Frontal cortex (tissue), 4 donors: ENCODE measurements at places on chromosomes 1 and 21.
A peak's percentile ranks its signal among the peaks of the same experiment; 100 is the strongest.

DNA sequence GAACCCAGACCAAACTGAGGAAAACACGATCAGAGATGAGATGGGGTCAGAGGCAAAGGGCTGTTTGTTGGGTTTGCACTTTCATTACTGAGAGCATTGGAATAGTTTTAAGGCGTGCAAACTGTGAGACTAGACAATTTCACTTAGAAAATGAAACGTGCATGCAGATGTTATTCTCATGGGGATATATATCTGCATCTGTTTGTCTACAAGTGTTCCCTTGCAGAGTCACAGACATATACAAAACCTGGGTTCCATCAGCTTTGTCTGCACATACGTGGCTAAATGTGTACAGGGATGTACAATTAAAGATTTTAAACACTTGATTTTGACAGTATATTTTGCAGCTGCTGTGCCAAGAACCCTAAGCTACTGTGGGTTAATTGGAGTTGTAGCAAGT, 355.4 kb downstream of the KIF26B start:
- no peak for DNase-seq

- DNase-seq = no peak
Observed at GRCh38 chr1:7505771-7506453, 265.2 kb upstream of the VAMP3 start.

DNA sequence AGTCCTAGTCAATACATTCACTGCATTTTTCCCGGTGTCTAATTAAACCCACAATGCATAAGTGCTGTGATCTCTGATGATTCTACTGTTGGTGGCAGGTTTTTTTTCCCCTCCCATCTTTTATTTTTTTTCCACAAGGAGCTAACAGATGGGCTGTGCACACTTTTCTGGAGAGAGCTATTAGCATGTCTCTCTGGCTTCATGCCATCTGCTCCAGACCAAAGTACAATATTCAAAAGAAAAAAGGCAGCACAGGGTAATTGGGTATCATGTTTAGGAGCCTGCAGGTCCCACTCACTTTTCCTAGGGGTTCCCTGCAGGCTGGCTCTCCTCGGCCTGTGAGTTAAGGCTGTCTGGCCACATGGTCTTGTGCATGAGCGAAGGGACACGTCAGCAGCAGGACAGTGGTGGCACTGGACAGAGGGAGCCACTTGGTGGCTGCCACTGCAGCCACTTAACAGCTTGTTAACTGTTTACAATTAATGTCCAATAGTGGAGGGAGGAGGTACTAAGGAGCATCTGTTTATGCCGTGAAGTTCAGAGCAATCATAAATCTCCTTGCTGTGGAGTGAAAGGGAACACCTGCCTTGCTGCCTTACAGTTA, 53.5 kb upstream of the C8B start:
- DNase-seq = no peak

DNA sequence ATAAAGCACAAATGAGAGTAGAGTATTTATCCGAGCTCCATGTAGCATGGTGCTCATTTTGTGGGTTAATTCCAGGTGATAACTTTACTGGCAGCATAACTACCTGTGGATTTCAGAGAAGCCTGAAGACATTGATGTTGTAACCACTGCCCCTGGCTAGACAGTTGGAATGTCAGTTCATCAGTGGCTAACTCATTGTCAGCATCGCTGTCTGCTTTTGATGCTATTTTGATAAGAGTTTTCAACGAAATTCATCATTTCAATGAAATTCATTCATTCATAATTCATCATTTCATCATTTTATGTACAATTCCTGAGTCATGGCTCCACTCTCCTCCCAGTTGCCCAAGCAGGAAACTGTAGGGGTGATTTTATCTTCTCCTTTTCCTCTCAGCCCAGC, 34.4 kb downstream of the HSD3B1 start:
- DNase-seq = no peak

- DNase-seq = no peak
Observed at GRCh38 chr21:43868461-43868860, 3.4 kb downstream of the AGPAT3 start.

DNA sequence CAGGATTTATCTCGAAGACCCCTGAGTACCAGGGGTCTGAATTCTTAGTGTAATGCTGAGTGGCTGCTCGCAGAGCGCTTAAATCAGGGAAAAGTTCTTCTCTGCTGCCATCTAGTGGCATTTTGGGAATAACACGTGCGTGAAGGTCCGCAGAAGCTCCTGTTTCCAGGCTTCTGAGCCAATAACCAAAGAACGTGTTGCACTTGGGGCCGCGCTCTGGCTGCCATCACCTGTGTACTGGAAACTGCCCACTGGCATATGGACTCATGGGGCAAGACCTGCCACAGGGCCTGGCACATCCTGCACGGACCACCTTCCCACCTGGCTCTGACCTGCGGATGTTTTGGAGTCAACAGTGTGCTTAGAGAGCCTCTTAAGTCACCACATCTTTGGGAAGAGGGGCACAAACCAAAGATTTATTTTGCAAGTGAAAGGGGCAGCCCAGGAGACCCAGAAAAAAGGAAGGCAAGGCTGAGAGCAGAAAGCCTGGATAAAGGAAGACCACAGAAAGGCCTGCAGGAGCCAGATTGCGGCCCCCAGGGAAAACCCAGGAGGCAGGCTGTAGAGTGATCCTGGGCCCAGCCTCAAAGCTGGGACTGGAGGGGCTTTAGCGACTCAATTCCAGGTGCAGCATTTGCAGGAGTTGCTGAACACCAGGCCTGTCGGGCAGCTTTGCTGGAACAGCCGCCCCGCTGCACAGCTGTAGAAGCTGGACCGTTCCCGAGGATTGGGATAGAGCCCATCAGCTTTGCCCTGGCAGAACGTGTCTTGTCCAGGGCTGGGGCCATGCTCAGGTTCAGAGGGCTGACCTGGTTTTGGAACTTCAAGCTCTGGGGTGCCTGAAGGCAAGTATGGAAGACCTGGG, 13.0 kb downstream of the CHIT1 start:
- peak; percentile 41 for DNase-seq

- DNase-seq = no peak
Observed at GRCh38 chr1:106680776-106681344, 375.6 kb upstream of the PRMT6 start.

DNA sequence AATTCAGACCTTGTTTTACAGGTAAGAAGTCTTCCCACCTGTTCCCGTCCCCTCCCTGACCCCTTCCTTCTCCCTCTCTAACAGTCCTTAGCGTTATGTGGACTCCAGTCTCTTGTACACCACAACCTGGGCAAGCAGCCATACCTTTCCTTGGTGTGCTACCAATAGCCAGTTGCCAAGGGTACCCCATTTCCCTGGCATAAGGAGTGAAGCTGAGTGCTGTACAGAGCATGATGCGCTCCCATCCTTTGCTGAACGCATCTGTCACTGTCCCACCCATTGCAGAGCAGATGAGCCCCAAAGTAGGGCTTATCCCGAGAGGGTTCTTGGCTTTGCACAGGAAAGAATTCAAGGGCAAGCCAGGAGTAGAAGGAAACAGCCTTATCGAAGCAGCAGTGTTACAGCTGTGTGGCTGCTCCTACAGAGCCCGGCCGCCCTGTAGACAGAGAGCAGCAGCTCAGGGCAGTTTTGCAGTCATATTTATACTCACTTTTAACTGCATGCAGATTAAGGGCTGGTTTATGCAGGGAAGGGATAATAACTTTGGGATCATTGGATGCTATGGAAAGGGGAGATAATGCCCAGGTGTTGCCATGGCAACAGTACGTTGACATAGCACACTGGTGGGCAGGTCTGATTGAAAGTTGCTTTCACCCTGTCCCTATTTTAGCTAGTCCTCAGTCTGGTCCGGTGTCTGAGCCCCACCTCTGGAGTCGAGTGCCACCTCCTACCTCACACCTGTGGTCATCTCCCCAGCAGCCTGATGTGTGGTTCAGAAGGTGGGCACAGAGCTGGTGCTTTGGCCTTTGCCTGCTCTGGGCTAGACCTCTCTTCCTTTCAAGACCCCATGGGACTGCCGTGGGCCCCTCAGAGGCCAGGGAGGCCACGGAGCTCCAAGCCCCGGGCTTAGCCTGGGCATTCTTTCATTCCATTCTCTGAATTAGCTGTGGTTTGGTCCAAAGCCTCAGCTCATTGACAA, 5.1 kb downstream of the FHAD1 start:
- DNase-seq = no peak

- DNase-seq = no peak
Observed at GRCh38 chr1:26493267-26493666, 21.0 kb downstream of the HMGN2 start.

DNA sequence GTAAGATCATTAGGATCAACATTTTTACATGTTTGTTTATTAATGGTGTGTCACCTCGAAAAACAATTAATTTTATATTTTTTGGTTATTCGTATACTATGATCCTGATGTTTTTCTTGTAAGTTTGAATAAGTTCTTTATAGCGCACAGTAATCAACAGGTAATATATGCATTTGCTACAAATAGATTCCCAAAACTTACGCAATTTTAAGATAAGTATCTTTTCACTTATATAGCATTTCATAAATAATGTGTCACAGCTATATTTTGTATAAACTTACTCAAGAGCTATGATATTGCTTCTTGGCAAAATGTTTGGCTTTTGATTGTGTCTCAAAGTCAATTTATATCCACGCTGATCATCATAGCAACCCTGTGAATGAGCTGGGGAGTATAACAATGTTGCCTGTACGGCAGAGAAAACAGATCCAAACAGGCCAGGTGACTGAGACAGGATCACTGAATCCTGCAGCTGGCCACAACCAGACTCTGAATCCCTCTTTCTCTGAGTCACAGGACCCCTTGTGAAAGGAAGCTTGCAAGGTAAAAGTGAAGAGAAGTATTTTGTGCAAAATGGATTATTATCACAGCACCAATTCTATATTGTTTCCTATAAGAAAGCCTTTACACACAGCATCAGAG, 48.6 kb downstream of the GNG12 start:
- DNase-seq = no peak

DNA sequence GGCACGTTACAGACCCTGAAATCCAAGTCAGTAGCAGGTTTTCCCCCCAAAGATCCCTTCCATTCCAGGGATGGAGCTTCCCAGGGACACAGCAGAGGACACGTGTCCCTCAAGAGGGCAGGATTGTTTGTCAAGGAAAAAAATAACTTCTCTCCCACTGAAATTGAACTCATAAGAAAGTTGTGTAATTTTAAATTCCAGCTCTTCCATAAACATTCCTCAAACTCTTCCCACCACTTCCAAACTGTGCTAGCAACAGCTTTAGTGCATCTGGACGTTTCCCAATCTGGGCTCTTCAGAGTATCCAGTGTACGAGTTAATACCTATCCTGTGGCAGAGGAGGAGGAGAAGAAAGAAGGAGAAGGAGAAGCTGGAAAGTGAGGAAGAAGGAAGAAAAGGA, 79.6 kb downstream of the PSMG1 start:
- DNase-seq = no peak

- DNase-seq = no peak
Observed at GRCh38 chr1:8693107-8693506, 124.3 kb downstream of the RERE start.

- DNase-seq = no peak
Observed at GRCh38 chr1:150692720-150693119, 4.2 kb downstream of the GOLPH3L start.

DNA sequence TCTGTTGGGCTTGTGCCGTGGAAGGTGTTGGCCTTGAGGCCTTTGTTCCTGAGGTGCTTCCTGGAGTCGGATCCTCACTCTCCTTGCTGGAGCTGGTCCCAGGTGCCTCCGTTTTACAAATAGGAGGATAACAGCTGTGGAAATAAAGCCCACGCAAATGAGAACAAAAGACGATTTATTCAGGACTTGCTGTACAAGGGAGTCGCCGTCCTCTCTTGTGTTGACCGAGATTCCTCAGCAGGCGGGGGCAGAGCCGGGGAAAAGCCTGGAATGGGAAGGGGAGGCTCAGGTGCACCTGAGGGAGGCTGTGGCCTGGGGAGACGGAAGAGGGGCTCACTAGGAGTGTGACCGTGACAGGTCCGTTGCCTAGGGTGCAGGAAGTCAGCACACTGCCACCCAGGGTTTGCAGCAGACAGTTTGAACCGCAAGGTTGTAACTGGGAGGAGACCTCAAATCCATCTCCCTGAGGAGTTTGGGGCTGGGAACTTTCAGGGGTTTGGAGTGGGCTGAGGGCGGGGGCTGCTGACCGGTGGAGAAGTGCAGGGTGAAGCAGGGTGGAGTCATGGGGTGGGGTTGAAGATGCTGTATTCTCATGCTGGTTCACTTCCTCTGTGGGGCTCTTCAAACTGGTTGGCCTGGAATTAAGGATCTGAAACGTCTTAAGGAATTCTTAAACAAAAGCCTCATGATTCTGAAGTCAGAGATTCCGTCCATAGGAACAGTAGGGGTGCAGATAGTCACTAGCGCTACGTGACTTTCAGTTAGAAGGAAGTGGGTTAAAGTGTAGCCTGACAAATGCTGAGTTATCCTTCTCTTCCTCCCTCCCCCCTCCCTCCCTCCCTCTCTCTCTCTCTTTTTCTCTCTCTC, 2.6 kb upstream of the CSTB start:
- no peak for DNase-seq

DNA sequence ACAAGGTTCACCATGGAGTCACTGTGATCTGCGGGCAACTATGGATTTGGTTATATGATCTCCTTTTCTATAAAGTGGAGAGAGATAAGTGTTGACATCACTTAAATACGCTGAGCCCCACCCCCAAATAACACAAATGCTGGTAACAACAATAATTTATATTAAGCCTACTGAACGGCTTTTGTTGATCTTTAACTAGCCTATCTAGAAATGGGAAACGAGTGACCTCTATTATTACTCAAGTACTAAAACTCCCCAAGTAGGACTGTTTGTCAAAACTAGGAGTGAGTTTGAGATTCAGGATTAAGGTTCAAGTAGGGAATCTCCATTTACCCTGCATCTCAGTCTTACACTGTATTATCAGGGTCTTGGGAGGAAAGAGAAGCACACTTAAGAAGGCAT, 52.2 kb downstream of the MAP3K7CL start:
- DNase-seq = no peak

GRCh38 chr1:96416701-96417444, 304.7 kb upstream of the PTBP2 start:
- no peak for DNase-seq

- no peak for DNase-seq
Observed at GRCh38 chr1:100413035-100413434, 60.7 kb downstream of the CDC14A start.

DNA sequence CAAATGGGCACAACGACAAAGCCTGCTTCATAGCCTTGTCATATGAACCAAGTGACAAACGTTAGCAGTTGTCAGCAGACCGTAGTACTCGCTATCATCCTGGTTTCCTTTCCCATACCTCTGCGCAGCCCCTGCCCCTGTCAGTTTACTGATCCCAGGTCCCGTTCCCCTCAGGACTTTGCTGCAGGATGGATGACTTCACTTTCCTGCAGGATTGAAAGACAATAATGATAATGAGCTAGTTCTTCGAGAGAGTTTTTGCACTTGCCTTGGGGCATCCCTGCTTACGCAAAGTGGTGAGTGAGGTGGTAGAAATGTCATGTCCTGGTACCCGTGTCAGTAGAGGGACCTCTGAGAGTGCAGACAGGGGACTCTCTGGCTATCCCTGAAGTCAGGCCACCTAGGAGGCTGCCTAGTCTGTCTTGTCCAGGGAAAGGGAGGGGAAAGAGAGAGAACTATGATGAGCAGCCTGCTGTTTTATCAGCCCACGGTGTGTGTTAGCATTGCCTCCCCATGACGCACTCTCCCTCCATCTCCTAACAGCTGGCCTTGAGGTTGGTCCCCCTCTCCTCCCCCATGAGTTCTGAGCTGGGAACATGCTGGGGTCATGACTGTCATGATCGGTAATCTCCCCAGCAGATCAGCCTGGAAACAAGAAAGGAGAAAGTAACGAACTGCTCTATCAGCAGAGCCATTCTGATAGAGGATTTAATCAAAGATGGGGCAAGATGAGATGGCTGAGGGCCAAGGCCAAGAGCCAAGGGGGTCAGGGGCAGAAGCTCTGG, 53.7 kb downstream of the ELK4 start:
- DNase-seq = no peak
